ENCODE measurements at places on chromosomes 12 and 14.

GRCh38 chr12:88570103-88570502 is 10.2 kb downstream of the KITLG start:
- DNase-seq: no peak

GRCh38 chr12:87815771-87816585 is 213.2 kb downstream of the C12orf50 start:
- no peak for DNase-seq

DNA sequence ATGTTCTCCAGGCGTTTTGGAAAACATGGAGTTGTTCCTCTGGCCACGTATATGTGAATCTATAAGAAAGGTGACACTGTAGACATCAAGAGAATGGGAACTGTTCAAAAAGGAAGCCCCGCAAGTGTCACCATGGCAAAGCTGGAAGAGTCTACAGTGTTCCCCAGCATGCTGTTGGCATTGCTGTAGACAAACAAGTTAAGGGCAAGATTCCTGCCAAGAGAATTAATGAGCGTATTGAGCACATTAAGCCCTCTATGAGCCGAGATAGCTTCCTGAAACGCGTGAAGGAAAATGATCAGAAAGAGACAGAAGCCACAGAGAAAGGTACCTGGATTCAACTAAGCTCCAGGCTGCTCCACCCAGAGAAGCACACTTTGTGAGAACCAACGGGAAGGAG is 92.5 kb upstream of the EIF5 start:
- DNase-seq: no peak

- DNase-seq: no peak
Measured at GRCh38 chr12:115096588-115097397, 412.8 kb upstream of the TBX3 start.

DNA sequence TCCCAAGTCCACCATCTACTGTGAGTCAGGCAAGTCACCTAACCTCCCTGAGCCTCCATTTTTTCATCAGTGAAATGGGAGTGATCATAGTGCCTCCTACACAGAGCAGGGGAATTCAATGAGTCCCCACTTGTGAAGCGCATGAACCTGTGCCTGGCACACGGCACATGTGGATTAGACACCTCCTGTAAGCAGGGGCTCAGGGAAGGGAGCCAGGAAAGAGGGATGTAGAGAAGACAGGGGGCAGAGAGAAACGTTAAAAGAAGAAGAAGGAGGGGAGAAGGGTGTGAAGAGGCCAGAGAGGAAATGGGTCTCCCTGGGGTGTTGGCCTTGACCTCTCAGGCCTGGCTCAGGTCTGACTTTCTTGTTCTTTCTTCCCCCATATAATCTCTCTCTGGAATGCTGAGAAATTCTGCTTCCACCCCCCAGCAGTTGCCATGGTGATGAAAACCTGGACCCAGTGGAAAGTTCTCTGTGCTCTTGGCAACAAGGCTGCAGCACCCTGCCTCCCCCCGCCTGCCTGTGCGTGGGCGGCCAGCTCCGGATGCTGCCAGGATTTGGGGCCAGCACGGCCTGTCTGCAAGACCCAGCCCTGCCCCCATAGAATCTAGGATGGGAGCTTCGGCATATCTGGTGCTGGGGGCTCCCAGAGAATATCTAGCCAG is 94.5 kb downstream of the CALM1 start:
- DNase-seq: no peak

DNA sequence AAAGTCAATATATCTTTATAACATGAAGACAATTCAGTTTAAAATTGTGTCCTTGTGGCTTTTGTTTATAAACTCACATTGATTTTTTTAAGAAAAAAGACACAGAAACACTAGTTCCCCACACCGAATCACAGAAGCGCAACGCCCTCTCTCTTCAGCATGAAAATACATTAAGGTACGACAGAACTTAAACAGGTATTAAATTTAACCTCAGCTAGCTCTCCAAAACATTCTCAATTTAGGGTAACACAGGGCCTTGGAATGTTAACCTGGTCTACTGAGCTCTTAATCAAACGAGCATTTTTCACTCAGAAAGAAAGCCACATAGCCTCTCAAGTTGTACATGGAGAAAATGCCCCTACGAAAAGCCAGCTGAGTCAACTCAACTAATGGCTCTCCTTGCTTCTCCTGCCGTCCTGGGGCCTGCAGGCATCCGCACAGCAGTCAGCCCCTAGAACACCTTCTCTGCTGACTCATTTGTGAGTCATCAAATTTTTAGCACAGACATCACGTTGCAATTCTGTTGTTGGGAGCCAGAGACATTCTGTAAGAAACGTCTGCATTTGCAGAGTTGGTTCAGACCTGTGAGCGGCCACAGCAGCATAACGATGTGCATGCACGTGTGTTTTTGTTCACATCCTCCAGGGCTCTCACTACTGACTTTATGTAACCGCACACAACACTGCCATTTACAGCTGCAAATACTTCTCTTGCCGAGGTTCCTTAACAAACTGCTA is 141.6 kb downstream of the ITPR2 start:
- peak; percentile 66 for DNase-seq

GRCh38 chr12:66763467-66763866 is 84.6 kb upstream of the GRIP1 start:
- no peak for DNase-seq

DNA sequence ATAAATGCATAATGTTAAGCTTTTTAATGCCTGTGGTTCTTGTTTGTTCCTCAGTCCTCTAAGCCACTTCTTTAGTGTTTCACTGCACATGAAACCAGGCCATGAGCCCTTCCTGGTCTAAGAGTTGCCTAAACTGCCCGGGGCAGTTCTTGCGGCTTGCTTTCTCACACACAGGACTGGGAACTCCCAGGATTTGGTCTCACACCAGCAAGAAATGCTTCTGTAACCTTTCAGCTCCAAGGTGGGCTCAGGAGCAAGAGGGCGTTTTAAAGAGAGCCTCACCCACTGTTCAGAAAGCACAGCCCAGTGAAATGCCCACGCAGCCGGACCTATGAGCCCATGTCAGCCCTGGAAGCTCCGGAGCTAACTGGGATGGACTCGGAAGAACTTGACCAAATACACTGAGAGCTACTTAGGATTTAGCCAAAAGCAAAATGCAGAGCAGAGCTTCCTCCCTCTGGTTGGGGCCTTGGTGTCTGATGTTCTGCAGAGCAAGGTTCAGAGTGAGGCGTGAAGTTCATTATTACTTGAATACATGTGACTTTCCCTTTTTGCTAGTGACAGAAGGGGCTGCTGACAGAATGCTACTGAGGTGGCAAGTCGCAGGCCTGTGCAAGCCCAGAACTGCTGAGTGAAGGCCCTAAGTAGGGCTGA is 23.4 kb downstream of the SLC25A29 start:
- no peak for DNase-seq

- DNase-seq: no peak
Measured at GRCh38 chr12:26318661-26319068, 123.3 kb downstream of the SSPN start.

DNA sequence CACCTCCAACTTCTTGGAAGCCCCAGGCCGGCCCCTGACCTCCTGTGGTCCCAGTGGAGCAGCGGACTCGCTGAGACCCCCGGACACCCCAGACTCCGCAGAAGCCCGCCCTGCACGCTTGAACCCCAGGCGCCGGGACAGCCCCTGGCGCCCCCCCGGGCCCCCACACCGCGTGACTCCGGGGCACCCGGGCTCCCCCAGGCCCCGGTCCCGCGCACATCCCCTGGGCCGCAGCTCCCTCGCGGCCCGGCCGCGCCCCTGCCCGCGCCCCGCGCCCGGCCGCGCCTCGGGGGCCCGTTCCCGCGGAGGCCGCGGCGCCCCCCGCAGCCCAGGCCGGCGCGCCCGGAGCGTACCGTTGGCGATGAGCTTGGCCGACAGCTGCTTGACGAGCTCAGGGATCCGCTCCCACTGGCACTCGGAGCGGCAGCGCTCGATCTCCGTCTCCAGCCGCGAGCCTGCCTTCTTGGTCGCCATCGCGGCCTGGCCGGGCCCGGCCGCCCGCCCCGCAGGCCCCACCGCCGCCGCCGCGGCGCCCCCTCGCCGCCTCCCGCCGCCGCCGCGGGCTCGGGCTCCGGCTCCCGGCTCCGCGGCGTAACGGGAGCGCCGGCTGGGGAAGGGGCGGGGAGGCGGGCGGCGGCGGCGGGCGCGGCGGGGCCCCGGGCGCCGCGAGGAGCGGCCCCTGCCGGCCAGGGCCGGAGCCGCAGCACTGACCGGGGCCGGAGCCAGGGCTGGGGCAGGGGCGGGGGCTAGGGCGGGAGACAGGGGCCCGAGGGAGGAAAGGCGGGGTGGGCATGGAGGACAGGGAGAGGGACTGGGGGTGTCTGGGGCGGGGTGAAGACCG is at the start of gene TTC7B:
Gene TTC7B (minus strand): TSS at position 609 of the 841 bp plus-strand sequence. CDS start 135 bp downstream, at position 474.
- DNase-seq: peak; percentile 44

- no peak for DNase-seq
Measured at GRCh38 chr12:68831751-68832503, 23.9 kb downstream of the MDM2 start.

GRCh38 chr14:103209054-103209453 is 85.8 kb downstream of the TNFAIP2 start:
- DNase-seq: no peak

- DNase-seq: no peak
Measured at GRCh38 chr14:78752518-78753188, 582.5 kb downstream of the NRXN3 start.

DNA sequence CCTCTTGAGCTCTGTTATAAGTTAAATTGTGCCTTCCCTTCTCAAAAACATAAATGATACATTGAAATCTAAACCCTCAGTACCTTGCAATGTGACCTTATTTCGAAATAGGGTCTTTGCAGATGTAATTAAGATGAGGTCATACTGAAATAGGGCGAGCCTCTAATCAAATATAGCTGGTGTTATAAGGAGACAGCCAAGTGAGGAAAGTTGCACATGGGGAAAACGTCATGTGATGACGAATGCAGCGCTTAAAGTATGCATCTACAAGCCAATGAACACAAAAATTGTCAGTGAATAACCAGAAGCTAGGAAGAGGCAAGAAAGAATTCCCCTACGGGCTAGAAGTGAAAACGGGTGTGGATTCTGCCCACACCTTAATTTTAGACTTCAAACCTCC is 305.2 kb upstream of the FOXG1 start:
- DNase-seq: no peak

DNA sequence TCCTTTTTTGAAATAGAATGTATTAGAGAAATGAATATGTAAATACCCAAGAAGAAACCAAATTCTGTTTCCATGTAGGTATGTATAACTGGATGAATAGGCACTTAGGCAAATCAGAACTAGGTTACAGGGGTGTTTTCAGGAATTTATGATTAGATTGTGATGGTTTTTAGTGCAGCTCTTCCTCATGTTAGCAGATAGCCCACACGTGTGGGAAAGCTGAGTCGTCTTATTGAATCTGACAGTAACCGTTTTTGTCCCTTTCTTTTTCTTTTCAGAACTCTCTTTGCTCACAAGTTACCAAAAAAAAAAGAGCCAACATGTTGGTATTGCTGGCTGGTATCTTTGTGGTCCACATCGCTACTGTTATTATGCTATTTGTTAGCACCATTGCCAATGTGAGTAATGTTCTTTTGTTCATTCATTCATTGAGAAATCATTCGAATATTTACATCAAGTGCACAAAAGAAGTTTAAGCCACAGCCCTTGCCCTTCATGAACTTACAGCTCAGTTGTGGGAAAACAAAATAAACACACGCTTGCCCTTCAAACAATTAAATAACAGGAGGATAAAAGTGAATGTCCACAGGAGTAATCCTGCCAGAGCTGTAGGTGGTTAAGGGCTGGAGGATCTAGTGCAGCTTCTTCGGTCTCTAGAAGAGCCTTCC is 14.8 kb downstream of the EMP1 start:
- no peak for DNase-seq

GRCh38 chr12:51448618-51449256 is 24.1 kb downstream of the SLC4A8 start:
- DNase-seq: no peak

- DNase-seq: peak; percentile 39
Measured at GRCh38 chr12:30874455-30875321, 51.9 kb upstream of the TSPAN11 start.

DNA sequence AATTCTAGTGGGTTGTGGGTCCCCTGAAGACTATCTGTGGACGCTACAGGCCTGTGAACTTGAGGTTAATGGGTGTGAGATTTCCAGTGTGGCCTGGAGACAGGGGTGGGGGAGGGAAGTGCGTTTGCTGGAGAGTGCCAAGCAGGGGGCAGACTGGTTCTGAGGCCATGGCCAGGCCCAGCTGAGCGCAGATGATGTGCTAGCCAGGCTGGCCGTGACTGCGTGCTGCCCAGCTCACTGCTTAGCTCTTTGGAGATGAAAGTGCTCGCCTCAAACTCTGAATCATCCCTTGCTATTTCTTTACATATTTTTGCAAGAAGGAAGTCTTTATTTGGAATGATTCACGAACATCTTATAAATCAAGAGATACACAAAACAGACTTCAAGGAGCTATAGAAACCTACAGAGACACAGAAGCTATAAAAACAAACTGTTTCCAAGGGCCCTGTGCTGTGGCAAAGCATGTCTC is 75.2 kb upstream of the PLEKHG3 start:
- no peak for DNase-seq

- DNase-seq: no peak
Measured at GRCh38 chr12:29700761-29701481, 82.8 kb downstream of the TMTC1 start.

DNA sequence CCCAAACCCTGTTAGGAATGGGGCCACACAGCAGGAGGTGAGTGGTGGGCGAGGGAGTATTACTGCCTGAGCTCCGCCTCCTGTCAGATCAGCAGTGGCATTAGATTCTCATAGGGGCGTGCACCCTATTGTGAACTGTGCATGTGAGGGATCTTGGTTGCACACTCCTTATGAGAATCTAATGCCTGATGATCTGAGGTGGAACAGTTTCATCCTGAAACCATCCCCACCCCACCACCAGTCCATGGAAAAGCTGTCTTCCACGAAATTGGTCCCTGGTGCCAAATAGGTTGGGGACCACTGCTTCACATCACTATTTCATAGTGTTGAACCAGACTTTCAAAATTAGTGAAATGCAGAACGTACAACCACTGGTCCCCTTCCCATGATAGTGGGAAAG is 57.9 kb upstream of the BICD1 start:
- DNase-seq: no peak

- DNase-seq: no peak
Measured at GRCh38 chr14:76264384-76264783, 111.6 kb upstream of the ESRRB start.

DNA sequence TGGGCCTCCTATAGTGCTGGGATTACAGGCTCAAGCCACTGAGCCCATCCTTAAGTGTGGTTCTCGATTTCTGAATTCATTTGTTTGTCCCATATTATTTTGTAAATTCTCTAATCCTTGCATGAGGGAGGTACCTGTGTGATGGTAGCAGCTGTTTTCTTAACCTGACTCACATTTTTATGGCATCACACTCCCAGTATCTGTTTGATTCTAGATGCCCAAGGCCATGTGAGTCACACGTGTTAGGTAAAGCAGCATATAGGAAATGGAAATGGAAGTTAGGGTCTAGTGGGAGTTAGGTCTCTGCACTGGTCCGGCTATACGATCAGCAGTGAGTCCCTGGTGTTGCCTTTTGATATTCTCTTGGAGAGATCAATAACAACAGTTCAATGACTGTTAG is 198.1 kb downstream of the ERC1 start:
- DNase-seq: peak; percentile 58

GRCh38 chr14:60679566-60680258 is 30.4 kb upstream of the SIX1 start:
- DNase-seq: no peak

Measured in LoVo (cell line).